ENCODE measurements at places on chromosomes 4 and X.

DNA sequence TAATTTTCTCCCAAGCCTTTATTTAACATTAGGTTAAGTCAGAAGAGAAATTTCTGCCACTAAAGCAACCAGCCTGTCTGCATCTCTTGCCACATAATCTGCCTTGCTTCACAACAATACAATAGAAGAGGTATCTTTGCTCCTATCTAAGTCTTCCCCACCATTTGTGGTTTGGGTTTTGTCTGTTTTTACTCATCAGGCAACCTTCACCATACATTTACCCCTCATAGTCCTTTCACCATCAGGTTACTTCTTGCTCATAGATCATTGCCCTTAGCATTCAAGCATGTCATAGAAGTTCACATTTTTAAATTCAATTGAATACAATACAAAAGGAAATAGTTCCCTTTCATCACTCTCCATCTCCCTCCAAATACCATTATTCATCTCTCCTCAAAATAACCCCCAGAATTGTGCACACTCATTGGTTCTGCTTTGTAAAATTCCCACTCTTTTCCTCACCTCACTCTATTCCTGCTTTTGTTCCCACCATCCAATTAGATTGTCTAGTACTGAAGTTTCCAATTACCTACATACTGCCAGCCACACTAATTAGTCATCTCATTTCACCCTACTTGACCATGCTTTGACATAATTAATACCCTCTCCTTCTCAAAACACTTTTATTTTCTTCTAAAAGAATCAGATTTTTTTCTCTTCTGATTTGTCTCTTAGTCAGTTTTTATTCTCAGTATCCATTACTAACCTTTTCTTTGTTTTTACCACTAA lies 1957.0 kb upstream of the AGA start:
- no peak for DNase-seq

- DNase-seq: no peak
Measured at GRCh38 chrX:4809571-4809970, 1096.1 kb upstream of the PRKX start.

- no peak for DNase-seq
Measured at GRCh38 chrX:48919947-48920717, 1.3 kb upstream of the PIM2 start.

DNA sequence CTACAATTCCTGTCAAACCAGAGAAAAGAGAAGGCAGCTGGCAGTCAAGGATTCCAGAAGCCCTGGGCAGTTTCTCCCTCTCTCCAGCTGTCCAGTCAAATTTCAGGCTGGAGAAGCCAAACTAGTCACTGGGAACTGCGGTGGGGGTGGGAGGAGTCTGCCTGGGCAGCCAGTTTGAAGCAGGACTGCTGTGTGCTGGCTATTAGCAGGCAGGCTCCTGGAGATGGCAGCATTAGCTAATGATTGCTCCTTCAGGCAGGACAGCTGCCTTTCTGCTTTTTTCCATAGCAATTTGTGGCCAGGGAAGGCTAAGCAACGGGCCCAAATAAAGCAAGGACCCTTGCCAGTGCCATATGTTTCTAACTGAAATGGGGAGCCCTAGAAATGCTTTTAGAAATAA lies 44.7 kb upstream of the FGF13 start:
- DNase-seq: no peak

- DNase-seq: no peak
Measured at GRCh38 chr4:111905511-111905910, 239.7 kb upstream of the FAM241A start.

DNA sequence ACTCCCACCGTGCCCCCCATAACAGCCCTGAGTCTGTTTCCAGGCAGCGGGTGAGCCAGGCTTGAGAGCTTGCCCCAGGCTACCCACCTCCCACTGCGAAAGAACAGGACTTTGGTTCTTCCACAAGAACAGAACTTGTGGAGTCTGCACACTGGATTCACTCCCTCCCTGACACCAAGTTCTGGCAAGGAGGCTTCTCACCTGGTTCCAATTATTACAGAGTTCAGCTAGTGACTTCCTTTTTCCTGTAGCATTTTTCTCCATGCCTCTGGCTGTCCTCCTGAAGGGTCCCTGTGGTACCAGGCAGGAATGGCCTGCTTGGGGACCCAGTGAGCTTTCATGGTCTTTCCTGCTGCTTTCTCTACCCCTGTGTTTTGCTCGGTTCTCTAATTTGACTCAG lies 208.6 kb upstream of the SFRP2 start:
- no peak for DNase-seq

DNA sequence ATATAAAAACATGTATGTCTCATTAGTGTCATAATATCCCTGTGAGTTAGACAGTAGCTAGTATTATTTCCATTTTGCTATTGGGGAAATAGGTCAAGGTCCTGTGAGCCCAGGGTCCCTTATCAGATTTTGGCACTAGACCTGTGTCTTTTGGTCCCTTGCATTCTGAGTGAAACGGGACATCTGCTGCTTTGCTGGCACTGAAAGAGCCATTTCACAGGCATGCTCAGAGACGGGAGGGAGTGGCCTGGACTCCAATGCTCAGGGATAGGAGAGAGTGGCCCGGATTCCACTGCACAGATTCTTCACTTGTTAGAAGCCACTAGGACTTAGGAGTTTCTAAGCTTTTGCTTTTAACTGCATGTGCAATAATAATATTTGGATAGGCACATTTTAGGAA lies 177.2 kb downstream of the TSPAN5 start:
- DNase-seq: no peak

Data from NCI-H446 treated with DMSO at 0.1 percent for 48 hours (cell line).